ENCODE measurements at places on chromosomes 3 and 15. TPM values are rescaled to one million over a fixed set of nuclear protein-coding genes. Genes with fewer than 3 reads are reported as not detected.

EXD1 gene
- not detected for total RNA-seq

DNA sequence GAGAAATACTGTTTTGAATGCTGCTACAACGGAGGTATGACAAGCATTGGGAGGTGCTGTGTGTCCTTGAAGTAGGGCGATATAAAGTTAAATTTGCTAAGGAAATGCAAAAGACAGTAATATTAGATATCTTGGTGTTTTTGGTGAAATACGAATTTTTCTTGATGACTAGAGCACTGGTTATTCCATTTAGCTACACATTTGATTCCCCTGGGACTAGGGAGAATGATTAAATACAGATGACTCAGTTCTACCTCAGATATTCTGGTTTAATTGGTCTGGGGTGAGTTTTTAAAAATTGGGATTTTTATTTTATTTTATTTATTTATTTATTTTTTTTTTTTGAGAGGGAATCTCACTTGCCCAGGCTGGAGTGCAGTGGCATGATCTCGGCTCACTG, 18.7 kb upstream of the GADL1 start:
- no peaks in the 10 kb centered on the region for H3K36me3 ChIP-seq
- H3K4me3 ChIP-seq: no peak overlapping the region
- DNase-seq: no peak
- H3K27ac ChIP-seq: no peak overlapping the region
- no peaks in the 10 kb centered on the region for H3K27me3 ChIP-seq

GRCh38 chr3:63132461-63133250, 145.5 kb upstream of the SYNPR start:
- no peak overlapping the region for H3K4me3 ChIP-seq
- no peaks in the 10 kb centered on the region for H3K4me1 ChIP-seq
- no peak for DNase-seq
- no peaks in the 10 kb centered on the region for H3K27me3 ChIP-seq

DNA sequence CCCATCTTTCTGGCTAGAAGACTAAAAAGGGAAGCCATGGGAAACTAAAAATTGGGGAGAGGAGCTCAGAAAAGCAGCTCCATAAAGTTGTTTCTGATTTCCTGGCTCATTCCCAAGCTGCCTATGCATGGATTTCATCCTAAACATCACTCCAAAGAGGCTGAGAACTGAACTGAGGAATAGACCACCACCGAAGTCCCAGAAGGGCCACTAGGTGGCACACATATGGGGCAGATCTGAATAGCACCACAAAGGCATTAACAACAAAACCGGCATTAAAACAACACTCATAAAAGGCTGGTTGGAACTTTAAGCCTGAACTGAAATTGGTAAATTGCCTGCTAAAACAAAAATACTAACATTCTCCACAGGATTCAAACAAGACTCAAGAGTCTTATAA, 106.3 kb downstream of the PLD1 start:
- DNase-seq: no peak
- no peak overlapping the region for H3K4me3 ChIP-seq
- H3K4me1 ChIP-seq: no peaks in the 10 kb centered on the region
- no peaks in the 10 kb centered on the region for H3K36me3 ChIP-seq

GRCh38 chr3:168828536-168828935, 732.8 kb upstream of the GOLIM4 start:
- no peaks in the 10 kb centered on the region for H3K27me3 ChIP-seq
- no peak for DNase-seq
- H3K36me3 ChIP-seq: no peaks in the 10 kb centered on the region
- H3K4me3 ChIP-seq: no peak overlapping the region
- H3K4me1 ChIP-seq: no peaks in the 10 kb centered on the region
- H3K27ac ChIP-seq: no peak overlapping the region
